Fibroblast of skin of left biceps (primary cell): ENCODE measurements at places on chromosomes 2 and 18.

GRCh38 chr2:224025874-224026273 lies 13.2 kb downstream of the SERPINE2 start:
- DNase-seq, result no peak

GRCh38 chr2:58769864-58770234 lies 528.7 kb upstream of the FANCL start:
- DNase-seq, result no peak

GRCh38 chr2:32937602-32938448 lies 8.9 kb upstream of the LTBP1 start:
- DNase-seq, result no peak

GRCh38 chr2:16128746-16129610 lies 188.6 kb downstream of the MYCN start:
- no peak for DNase-seq

DNA sequence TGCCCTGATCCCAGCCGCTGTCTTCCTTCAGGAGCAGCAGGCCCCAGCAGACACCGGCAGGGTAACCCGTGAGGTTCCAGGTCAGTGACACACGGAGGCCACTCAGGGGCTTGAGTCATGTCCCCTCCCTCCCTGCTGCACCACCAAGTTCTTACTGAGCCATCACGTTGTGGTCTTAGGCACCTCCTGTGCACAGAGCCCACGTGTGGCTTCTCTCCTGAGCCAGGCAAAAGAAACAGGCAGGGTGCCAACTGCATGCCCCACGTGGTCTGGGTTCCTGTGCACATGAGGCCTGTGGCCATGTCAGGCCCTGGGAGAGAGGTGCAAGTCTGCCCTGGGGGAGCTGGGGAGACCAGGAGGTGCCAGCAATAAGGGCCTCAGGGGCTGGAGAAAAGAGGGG lies 264.8 kb downstream of the KLHL29 start:
- DNase-seq, result no peak
